ENCODE measurements at places on chromosomes 1 and 21.

GRCh38 chr1:230139315-230139714 is 72.3 kb downstream of the GALNT2 start:
- DNase-seq, result peak; percentile 14

- no peak for DNase-seq
These were observed 60.5 kb upstream of the PRMT6 start for GRCh38 chr1:106995970-106996369.

DNA sequence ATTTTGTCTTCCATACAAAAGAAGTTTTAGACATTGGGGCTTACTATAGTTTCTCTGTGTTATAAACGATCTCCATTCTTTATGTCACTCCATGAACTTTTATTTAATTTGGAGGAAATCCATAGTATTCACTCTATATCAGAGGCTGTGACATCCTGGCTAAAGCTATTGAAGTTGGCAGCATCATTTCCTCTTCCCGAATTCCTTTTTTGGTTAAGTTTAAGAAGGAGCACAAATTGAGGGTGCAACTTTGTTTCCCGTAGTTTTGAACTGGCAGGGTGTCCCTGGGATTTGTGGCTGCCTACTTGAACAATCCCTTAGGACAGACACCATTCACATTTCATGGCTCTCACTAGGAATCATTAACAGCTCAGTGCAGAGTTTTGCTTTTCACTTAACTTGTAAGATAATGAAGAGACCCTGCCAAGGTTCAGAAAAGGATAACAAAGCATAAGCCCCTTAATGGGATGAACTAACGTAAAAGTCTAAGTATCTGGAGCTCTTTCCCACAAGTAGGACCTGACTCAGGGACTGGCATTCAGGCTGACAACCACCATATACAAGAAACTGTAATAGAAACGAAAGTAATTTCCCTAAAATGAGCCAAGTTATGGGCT is 13.9 kb downstream of the S1PR1 start:
- no peak for DNase-seq

DNA sequence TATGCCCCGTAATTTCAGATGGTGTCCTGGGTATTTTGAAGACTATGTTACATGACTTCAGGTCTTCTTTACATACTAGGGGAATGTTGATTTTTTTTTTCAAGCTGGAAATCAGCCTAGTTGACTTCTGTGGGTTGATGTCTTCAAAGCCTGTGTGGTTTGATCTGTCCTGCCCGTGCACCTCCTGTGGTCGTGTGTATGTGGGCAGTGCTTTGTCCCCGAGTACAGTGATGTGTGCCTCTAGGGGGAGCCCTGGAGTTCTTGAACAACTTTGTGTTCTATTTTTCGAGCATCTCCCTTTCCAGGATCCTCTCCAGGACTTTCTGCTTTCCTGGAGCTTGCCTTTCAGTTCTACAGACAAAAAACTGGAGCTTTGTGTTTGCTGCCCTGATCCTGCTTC is 28.9 kb downstream of the OBSCN start:
- peak; percentile 23 for DNase-seq

- no peak for DNase-seq
These were observed 6.4 kb downstream of the JAK1 start for GRCh38 chr1:64959986-64960385.

DNA sequence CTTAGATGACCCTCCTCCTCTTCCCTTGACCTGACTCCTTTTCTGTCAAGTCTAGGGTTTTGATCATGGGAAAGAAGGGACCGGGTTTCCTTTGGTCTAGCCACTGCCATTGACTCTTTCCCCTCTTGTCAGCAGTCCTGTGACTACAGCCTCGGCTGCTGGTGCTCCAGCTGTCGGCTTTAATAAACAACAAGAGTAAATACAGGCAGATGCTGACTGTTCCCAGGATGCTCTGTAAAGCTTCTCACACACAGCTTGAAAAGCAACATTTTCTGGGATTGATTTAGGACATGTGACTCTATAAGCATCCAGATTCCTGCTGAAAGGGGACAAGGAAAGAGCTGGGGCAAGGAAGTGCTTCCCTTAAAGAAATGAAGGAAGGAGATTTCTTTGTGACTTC is 53.5 kb upstream of the CTTNBP2NL start:
- DNase-seq, result peak; percentile 4

- DNase-seq, result peak; percentile 56
These were observed 87.9 kb downstream of the PLPP3 start for GRCh38 chr1:56491441-56491840.

GRCh38 chr1:21232044-21232443 is 55.3 kb upstream of the EIF4G3 start:
- peak; percentile 58 for DNase-seq

- DNase-seq, result no peak
These were observed 97.6 kb downstream of the NOS1AP start for GRCh38 chr1:162166917-162167615.
